Stimulated activated CD4-positive, alpha-beta T cell treated with anti-CD3 and anti-CD28 coated beads, Interleukin-12 subunit alpha, Interleukin-12 subunit beta, amount 100 ng/mL, for 24 hours (primary cell): ENCODE measurements at places on chromosomes 6 and 20.
A peak's percentile ranks its signal among the peaks of the same experiment; 100 is the strongest.

- DNase-seq = no peak
Observed at GRCh38 chr6:156869980-156870398, 92.8 kb downstream of the ARID1B start.

- DNase-seq = no peak
Observed at GRCh38 chr6:33745548-33745947, 1.2 kb downstream of the IP6K3 start.

DNA sequence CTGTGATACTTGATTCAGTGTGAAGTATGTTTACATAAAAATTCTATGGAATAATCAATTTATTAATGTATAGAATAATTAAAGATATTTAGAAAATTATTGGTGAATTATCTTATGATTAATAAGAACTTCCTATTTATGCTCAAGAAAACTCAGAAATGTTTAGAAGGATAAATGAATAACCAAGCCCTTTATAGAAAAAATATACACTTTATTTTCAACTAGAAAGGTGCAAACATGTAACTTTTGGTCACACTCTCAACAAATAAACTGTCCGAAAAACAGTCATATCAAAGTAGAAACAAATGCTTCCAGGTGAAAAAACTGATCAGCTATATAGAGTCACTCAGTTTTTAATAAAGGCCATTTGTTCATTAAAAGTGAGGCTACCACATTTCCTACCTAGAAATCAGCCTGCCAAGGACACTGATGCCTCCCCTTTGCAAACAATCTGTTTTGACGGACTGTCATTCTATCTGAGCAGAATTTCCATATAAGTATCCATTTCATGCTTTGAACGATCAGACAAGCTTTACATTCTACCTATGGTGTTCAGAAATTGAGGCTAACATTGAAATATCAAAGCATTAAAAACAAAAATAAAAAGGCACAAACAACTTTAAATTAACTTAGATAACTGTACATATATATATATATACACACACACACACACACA is 3.0 kb downstream of the CCN2 start:
- DNase-seq = no peak

DNA sequence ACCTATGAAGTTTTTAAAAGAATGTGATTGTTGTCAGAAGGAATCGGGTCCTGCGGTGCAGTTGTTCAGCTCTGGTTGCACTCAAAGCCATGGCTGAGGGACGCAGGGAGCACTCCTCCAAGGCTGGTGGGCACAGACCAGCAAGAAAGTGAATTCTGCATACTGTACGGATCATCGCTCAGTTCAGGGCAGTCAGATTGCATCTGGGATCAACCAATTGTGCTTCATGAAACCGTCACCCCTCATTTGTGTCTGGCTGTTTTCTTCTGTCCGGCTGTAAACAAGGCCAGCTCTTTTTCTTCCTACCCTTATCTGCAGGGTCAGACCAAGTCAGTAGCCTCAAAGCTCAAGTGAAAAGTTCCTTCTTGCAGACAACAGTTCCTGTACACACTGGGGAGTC is 478.3 kb downstream of the TFAP2A start:
- DNase-seq = no peak

- DNase-seq = no peak
Observed at GRCh38 chr6:31952140-31952805, 6.4 kb downstream of the CFB start.

DNA sequence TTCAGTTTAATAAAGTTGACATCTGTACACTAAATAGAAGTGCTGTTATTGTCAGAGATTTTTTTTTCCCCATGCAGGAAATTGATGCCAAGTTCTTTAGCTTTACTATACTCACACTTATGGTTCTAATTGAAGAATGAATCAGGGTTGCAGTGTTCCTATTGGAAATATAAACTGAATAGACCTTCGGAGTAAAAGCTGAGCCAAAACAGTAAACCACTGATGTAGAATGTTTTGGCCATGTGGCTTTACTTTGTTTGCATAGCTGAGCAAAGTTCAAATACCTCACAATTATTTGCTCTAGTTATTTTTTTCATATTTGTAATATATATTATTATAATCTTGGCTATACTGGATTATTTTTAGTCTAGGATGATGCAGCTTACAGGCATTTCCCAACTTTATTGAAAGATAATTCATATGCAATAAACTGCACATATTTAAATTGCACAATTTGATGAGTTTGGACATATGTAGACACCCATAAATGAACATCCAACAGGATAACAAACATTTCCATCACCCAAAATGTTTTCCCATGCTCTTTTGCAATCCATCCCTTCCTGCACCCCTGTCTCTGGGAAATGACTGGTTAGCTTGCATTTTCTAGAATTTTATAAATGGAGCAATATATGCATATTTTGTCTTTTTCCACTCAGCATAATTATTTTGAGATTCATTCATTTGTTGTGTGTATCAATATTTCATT is 105.8 kb upstream of the NOX3 start:
- no peak for DNase-seq

DNA sequence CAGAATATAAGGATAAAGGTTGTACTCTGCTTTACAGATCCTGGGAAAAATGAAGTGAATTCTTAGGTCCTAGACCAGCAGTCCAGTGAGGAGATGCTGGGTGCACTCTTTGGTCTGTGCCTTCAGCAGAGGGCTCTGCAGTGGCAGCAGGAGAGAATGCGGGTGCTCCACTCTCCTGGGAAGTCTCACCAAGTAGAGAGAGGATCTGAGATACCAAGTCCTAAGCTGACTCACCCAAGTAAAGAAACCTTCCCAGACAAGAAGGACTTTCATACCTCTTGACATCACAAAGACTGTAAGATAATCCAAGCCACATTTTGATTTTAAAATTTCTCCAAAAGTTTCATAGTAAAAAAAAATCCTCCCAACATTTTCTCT is 116.9 kb upstream of the EMILIN3 start:
- DNase-seq = no peak

DNA sequence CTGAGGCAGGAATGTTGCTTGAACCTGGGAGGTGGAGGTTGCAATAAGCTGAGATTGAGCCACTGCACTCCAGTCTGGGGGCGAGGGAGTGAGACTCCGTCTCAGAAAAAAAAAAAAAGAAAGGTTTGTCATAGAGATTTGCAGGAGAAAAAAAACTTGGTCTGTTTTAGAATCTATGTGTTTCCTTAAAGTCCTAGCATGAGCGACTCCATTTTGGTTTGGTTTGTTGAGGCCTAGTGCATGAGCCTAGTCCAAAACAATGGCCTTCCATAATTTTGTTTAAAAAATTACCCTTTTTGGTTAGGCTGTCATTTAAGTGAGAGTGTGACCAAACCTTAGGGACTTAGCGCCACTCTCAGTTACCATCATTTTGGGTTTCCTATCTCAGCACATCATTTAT is 8.2 kb upstream of the GNMT start:
- DNase-seq = no peak

- DNase-seq = no peak
Observed at GRCh38 chr6:149079911-149080491, 237.5 kb upstream of the TAB2 start.

DNA sequence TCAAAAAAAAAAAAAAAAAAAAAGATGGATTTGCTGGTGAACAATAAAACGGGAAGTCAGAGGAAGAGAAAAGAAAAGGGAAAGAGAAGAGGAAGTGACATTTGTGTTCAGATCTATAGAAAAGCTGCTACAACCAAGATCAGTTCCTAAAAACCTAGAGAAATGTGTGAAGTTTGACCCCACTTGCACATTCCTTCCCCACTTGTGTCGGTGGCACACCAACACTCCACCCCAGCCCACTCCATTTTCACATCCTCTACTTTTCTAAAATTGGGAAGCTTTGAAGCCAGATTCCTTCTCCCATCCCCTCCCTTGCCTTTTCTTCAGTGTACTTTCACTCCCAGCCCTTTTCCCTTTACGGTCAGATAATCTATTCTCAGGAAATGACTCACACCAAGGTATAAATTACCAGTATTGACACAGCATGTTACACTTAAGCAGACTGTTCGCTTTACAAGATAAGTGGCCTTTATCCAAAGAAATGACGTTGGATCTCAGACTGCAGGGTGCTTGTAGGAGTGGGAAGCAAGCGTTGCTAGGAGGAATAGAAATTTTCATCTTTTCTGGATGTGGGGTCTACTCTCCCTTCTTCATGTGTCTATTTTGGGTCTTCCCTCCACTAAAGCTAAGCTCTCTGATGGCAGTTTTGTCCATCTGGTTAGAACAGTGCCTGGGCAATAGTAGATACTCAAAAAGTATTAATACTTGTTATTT is 92.5 kb upstream of the ADGRF1 start:
- no peak for DNase-seq

GRCh38 chr6:39812496-39812852 is 20.3 kb downstream of the DAAM2 start:
- DNase-seq = no peak

GRCh38 chr6:74415056-74415455 is 719.1 kb downstream of the CD109 start:
- DNase-seq = no peak

DNA sequence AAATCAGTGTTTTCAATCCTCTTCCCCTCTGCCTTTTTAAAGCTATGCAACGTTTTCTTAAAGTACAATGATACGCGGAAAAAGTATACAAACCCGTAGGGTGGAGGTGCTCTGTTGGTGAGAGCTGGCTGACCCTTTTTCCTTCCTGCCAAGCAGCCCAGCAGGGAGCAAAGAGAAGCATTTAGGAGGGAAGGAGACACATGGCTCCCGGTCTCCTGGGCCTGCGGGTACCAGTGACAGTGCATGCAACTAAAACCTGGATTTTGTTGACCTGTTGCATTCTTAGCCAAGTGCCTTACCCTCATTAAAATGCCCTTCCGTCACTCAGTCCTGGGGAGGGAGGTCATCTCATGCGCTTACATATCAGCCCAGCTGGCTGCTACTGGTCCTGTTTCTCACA is 87.2 kb downstream of the SLX4IP start:
- DNase-seq = no peak

DNA sequence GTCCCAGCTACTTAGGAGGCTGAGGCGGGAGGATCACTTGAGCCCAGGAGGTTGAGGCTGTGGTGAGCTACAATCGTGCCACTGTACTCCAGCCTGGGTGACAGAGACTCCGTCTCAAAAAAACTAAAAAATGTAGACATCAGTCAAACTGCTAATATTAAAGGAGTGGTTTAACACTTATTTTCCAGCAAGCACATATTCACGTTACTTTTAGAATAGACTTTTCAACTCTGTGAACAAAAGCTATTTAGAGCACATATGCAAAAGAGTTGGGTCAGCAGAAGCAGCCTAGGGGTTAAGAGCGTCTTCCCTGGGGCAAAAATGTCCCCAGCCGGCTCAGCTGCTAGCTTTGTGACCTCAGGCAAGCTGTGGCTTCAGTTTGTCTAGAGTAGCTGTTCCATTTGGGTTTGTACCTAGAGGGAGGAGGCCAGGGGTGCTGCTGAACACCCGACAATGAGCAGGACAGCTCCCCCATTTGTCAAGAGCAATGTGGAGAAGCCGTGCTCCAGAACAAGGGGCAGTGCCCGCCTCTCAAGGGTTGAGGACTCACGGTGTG is 62.5 kb upstream of the PTGIS start:
- no peak for DNase-seq

- DNase-seq = no peak
Observed at GRCh38 chr6:11276911-11277274, 44.4 kb upstream of the NEDD9 start.

- DNase-seq = no peak
Observed at GRCh38 chr6:47009583-47009982, 32.5 kb downstream of the ADGRF1 start.

- no peak for DNase-seq
Observed at GRCh38 chr6:138970159-138970558, 17.9 kb downstream of the REPS1 start.

GRCh38 chr20:54061101-54061881 is 9.1 kb downstream of the BCAS1 start:
- DNase-seq = no peak

DNA sequence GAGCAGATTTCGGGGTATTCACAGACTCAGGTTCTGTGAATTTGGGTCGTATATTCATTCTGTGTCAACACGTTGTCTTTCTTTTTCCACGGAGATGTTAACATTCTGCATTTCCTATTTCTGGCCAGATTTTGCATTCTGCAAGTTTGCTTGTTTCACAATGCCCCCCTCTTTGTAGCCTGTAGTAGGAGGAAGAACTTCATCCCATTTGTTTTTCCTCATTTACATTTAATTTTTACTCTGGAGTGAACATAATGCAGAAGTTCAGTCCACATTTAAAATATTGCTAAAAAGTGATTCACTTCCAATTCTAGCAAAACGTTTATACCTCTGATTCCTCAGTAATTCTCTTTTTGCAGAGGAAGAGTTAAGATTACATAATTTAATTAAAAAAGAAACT is 12.9 kb downstream of the TAGAP start:
- DNase-seq = no peak

GRCh38 chr6:45045253-45045601 is 282.9 kb upstream of the RUNX2 start:
- no peak for DNase-seq

GRCh38 chr6:157982102-157982562 is 469 bp downstream of the SYNJ2 start:
- DNase-seq = no peak

- DNase-seq = no peak
Observed at GRCh38 chr6:46002264-46002663, 13.4 kb downstream of the CLIC5 start.

- DNase-seq = no peak
Observed at GRCh38 chr6:56079751-56080540, 167.4 kb downstream of the COL21A1 start.

GRCh38 chr6:11732036-11732631 is 46.5 kb downstream of the ADTRP start:
- DNase-seq = peak; percentile 57

- DNase-seq = no peak
Observed at GRCh38 chr20:11214256-11214840, 540.5 kb upstream of the JAG1 start.

DNA sequence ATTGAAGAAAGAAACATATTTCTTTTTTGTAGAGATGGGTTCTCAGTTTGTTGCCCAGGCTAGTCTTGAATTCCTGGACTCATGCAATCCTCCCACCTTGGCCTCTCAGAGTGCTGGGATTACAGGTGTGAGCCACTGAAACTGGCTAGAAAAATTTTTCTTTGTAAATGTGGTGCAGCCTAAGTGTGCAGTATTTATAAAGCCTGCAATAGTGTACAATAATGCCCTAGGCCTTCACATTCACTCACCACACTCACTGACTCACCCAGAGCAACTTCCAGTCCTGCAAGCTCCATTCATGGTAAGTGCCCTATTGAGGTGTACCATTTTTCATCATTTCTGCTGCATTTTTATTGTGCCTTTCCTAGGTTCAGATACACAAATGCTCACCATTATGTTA is 31.4 kb downstream of the NHSL1 start:
- DNase-seq = no peak

DNA sequence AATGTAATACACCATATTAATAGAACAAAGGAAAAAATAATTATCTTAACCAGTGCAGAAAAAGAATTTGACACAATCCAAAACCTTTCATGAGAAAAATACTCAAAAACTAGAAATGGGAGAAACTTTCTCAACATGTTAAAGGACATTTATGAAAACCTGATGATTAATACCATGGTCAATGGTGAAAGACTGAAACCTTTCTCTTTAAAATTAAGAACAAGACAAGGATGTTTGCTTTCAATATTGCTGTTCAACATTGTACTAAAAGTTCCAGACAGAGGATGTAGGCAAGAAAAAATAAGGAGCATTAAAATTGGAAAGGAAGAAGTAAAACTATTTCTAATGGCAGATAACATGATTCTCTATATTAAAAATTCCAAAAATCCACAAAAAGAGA is 981.3 kb upstream of the FLRT3 start:
- DNase-seq = no peak
